ENCODE measurements at places on chromosomes 11 and 22. TPM values are rescaled to one million over a fixed set of nuclear protein-coding genes. Genes with fewer than 3 reads are reported as not detected.

The INSC gene
- 0.96 TPM for total RNA-seq

The FOXR1 gene
- total RNA-seq, result not detected

The SORL1 gene
- total RNA-seq, result 48.3 TPM

The SLC22A9 gene
- total RNA-seq, result not detected

The ABTB2 gene
- total RNA-seq, result 3.2 TPM

The C11orf86 gene
- total RNA-seq, result not detected

The PES1 gene
- 46.5 TPM for total RNA-seq

The HTR3B gene
- not detected for total RNA-seq

The PHLDA2 gene
- total RNA-seq, result 15.5 TPM

The CLP1 gene
- 11.7 TPM for total RNA-seq

The MRPL49 gene
- total RNA-seq, result 53.7 TPM

The FADD gene
- total RNA-seq, result 21.3 TPM

The GP1BB gene
- 1.3 TPM for total RNA-seq

The RFPL3 gene
- not detected for total RNA-seq

The CD44 gene
- 548 TPM for total RNA-seq

The PKNOX2 gene
- 17.8 TPM for total RNA-seq

The ISX gene
- total RNA-seq, result not detected

The LSP1 gene
- 78.2 TPM for total RNA-seq

The TRIM64 gene
- not detected for total RNA-seq

The SCARF2 gene
- total RNA-seq, result 24.0 TPM

The DDI1 gene
- not detected for total RNA-seq

The MYO18B gene
- total RNA-seq, result 0.14 TPM

The SMIM35 gene
- total RNA-seq, result not detected

The RFPL2 gene
- total RNA-seq, result not detected

The FAM180B gene
- total RNA-seq, result not detected

The TTC38 gene
- 26.3 TPM for total RNA-seq

The IGLL1 gene
- total RNA-seq, result not detected

The LAYN gene
- total RNA-seq, result 17.5 TPM

The SPDYC gene
- total RNA-seq, result not detected

The GAS2L1 gene
- 27.2 TPM for total RNA-seq

The MYRF gene
- 62.6 TPM for total RNA-seq

All from upper lobe of right lung (tissue), 1 donor.